ENCODE measurements at places on chromosomes 5 and 9.

DNA sequence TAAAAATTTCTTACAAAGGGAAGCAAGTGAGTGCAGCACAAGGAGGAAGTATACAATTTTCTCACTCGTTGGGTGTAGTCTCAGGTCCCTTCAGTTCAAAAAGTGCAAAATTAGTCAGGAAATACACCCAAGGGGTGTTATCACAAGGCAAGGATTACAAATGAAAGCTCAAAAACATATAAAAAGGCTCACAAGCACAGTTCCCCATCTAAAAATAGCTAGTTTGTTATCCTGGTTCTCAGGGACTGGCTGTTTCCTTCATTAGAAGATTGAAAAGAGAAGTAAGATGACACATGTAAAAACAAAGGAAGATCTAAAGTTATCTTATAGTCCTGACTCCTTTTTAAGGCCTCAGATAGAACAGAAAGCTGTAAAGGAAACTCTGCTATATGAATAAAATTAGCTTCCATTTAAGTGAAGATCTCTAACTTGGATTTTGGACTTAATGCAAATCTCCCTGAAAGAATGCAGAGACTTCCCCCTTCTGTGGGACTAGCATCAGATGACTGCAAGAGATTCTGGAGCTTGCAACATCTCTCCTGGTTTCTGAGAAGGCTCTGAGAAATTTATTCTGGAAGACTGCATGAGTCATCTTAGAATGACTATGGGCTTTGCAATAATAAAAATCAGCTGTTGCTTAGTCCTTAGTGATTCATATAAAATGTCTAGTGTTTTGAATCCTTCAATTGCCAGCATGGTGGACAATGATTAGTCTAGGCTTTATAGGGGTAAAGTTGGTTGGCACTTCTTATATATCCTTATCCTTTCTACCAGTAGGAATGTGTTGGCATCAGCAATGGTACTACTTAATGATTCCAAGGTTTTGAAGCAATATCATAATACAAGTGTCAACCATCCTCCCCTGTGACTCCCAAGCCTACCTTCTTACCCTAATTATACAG lies 25.4 kb downstream of the DAB2 start:
- DNase-seq: no peak

GRCh38 chr9:114957558-114957957 lies 27.2 kb upstream of the TNFSF8 start:
- DNase-seq: no peak

DNA sequence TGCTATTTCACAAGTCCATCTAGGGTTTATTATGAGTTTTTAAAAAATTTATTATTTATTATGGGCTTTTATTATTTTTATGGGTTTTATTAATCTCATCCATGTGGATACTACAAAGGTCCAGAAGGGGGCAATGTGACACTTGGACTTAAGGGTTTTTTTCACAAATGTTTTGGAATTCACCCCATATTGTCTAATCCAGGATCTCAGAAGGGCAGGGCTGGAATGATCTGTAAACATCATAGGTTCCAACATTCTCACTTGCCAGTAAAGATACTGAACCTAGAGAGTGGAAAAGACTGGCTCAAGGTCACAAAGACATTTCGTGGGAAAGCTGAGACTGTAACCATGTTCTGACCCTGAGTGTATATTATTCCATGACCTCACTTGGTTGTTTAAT lies 35.6 kb downstream of the NIM1K start:
- DNase-seq: no peak

- DNase-seq: no peak
Measured at GRCh38 chr9:2655411-2655901, 33.9 kb downstream of the VLDLR start.

DNA sequence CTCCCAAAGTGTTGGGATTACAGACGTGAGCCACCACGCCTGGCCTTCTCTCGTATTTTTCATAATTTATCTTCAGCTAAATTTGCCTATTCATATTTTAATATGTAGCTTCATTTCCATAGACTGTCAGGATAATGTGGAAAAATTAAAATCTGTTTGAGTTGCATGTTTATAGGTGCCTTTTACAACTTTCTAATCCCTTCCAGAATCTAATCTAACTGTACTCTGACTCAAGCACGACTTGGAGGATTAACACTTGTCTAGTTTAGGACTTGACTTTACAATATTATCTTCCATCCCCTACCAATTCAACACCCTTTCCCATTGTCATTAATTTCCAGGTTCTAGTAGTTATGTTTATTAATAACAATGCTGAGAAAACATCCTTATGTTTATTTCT lies 1761.5 kb downstream of the MAT2B start:
- no peak for DNase-seq

- no peak for DNase-seq
Measured at GRCh38 chr9:127180457-127181314, 58.3 kb upstream of the ANGPTL2 start.

- no peak for DNase-seq
Measured at GRCh38 chr5:35781181-35781790, 75.4 kb upstream of the IL7R start.

DNA sequence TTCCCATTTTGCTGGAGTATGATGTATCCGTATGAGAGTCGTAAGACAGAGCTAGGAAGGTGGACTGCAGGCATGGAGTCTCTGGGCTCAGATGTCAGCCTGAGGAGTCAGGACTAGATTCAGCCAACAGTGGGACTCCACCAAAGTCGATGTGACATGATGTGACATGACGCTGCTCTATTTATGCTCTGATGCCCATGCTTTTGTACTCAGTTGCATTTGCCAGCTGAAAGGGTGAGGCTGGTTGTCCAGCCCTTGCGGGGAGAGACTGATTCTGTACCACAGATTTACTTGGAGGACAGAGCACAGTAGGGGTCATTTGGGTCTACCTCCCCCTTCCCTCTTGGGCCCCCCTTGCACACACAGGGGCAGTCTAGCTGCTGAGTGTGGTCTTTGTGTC lies 88.5 kb upstream of the ATG10 start:
- DNase-seq: no peak

GRCh38 chr9:83154821-83155220 lies 91.9 kb upstream of the RASEF start:
- DNase-seq: no peak

- DNase-seq: no peak
Measured at GRCh38 chr9:81396528-81396927, 292.8 kb downstream of the TLE1 start.

GRCh38 chr5:149636861-149637246 lies 55.6 kb downstream of the ARHGEF37 start:
- peak; percentile 50 for DNase-seq

DNA sequence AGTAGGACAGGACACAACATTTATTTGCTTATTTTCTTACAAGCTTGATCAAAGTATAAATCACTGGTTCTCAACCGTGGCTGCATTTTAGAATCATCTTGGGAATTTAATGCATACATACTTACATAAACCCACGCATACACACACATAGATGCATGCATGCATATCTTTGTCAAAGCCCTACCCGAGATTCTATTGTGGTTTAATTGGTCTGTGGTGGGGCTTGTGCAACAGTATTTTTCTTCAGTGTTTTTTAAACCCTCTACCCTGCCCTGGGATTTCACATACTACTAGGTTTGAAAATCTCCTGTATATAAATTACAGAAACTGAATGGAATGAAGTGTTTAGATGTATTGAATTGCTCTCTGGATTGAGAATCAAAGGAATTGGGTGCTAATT lies 1166.2 kb downstream of the MAT2B start:
- DNase-seq: no peak

DNA sequence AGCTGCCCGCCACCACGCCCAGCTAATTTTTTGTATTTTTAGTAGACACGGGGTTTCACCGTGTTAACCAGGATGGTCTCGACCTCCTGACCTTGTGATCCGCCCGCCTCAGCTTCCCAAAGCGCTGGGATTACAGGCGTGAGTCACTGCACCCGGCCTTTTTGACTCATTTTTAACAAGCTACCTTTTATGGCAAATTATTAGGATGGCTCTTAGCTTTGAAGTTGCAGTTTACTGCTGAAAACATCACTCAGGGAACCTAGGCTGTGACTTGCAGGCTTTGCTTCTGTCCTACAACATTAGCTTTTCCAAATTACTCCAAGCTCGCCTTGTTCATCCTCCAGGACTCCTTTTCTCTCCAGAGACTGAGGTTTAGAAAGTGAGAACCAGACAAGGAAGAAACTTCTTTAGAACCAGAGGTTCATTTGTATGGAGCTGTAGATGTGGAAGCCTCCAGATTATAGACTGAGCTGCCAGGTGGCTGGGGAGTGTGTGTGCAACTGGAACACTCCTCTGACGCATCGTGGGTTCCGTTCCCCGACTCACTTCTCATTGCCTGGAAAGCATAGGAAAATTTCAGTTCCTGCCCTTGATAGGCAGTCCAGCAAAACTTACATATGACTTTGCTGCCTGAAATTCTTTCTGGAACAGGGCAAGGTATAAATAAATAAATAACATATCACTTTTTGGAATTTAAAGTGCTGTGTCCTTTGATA lies 23.8 kb upstream of the SPTAN1 start:
- DNase-seq: no peak

DNA sequence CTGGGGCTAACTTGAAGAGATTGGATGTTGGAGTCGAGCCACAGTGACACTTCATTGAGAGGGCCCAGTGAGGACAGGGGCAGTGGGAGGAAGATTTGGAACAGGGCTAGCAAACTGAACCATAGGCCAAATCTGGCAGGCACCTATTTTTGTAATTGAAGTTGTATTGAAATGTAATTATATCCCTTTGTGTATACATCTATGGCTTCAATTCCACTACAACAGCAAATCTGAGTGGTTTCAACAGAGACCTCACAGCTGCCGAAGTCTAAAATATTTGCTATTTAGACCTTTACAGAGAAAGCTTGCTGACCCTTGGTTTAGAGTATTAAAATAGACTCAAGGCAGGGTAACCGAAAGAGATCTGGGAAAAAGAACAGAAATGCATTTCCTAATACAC lies 4.7 kb upstream of the TNFSF8 start:
- DNase-seq: no peak

DNA sequence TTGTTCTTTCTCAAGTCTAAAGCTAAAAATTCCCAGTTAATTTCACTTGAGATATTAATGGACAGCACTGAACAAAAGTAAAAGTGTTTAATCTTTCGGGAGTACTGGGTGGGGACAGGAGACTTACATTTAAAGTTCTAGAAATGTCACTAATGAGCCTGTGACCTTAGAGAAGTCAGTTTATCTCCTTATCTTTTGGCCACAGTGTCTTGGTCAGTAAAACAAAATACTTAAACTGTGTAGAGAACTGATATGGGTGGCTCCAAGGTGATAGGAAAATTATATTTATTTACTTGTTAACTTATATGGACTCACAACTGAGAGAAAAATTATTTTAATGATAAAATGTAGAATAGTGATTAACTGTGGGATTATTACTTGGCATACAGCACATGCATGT lies 8.9 kb downstream of the IPO11 start:
- no peak for DNase-seq

DNA sequence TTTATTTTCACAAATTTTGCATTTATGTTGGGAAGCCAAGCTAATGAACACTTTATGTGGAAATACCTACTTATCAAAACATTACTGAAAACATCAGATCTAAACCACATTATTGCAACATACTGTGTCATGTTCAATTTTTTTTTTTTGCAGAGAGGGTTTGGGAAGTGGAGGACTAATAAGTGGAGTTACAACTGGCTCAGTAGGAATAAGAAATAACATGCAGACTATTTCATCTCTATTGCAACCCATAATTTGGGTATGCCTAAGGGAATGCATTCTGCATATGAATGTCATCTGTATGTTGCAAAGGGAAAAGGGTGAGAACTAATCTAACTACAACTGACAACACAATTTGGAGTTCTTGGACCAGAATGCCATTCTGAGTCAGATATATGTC lies 41.8 kb downstream of the APC start:
- DNase-seq: no peak

DNA sequence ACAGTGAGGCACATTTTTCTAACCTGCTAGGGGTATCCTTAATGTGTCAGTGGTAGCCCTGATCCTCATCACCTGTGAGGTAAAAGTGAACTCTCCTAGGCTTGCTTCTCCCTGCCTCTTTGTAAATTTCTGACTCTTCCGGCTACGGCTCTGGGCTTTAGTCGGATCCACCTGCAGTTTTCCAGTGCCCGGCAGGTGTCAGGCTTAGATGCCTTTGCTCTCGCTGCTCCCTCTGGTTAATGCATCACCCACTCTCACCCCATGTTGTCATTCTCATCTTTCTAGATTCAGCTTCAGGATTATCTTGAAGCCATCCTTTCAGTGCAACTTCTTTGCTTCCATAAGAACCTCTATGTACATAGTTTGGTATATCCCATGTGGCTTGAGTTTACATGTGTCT lies 3.6 kb downstream of the CEP78 start:
- no peak for DNase-seq

DNA sequence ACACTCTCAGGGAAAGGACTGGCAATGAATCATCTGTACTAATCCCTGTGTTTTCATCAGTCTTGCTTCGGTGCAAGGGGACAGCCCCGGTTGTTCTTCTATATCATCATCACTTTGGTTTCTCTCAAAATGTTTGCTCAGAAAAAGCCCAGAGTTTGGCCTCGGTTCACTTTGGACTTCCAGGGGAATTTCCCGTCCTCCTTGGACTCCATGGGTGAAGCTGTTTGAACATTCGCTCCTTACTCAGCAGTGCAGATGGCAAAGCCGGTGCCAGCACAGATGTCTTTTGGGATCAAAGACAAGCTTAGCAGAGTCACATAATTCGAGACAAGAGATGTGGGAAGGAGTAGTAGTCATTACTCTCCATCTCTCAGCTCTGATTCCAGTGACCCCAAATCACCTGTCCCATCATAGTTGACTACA lies 69.8 kb upstream of the TNFSF8 start:
- DNase-seq: no peak

GRCh38 chr5:143197260-143197656 lies 206.2 kb downstream of the NR3C1 start:
- DNase-seq: no peak

- peak; percentile 55 for DNase-seq
Measured at GRCh38 chr5:80960531-80961375, 590 bp downstream of the RASGRF2 start.

DNA sequence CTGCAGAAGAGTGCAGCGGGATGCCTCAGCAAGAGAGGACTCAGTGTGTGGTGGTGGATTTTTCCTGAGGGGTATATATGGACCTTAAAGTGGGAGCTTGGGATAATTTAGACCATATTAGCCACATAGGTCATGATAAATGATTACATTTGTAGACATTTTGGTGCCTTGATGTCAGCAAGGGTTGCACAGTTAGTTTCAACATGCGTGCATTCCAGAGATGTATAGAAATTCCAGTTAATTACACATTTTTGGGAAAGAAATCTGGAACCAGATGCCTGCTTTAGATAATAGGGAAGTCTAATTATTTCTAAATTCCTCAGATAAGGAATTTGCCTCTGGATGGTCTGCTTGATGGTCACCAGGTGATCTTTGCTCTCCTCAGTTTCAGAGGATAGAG lies 440.6 kb upstream of the PAPPA start:
- DNase-seq: no peak
